ENCODE measurements at places on chromosomes 16 and 17. TPM values are rescaled to one million over a fixed set of nuclear protein-coding genes. Genes with fewer than 3 reads are reported as not detected.

The RAB40C gene
- total RNA-seq, result 58.2 TPM

DNA sequence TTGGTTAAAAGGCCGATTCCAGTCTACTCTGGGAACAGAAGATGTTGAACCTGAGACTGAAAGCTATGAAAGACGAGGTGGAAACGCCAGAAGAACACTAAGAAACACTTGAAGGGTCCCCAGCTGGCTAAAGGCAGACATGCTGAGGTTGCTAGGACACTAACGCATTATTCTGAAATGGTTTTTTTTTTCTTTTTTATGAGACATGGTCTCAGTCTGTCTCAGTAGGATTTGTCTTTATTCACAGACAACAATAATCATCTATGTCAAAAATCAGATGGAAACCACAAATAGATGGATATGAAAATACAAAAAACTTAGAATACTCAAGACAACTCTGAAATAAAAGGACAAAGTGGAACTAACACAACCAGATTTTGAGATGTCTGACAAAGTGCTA, 35.0 kb upstream of the RASD1 start:
- no peak for DNase-seq

- DNase-seq, result no peak
These were observed 182.3 kb downstream of the PHKB start for GRCh38 chr16:47643323-47644000.

The NPIPB9 gene
- total RNA-seq, result not detected

- no peak for DNase-seq
These were observed 149.7 kb downstream of the CCT6B start for GRCh38 chr17:34811561-34811960.

The GPR142 gene
- 1.3 TPM for total RNA-seq

GRCh38 chr16:73998707-73999106, 297.9 kb upstream of the PSMD7 start:
- no peak for DNase-seq

The P3H4 gene
- 54.7 TPM for total RNA-seq

DNA sequence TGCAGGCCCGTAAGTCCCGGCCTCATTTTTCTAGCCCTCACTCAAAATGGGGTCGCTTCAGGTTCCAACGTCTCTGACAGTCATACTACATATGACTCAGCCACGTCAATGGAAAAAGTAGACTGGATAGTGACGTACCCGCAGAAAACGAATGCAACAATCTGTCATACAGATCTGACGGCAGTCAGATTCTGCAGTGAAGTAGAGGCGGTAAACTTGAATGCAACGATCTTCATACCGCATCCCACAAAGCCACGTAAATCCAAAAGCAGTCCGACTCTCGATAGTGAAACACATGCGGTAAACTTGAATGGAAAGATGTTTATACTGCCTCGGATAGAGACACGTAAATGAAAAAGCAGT, 38.4 kb upstream of the ARL4D start:
- no peak for DNase-seq

The BRD7 gene
- total RNA-seq, result 62.7 TPM

DNA sequence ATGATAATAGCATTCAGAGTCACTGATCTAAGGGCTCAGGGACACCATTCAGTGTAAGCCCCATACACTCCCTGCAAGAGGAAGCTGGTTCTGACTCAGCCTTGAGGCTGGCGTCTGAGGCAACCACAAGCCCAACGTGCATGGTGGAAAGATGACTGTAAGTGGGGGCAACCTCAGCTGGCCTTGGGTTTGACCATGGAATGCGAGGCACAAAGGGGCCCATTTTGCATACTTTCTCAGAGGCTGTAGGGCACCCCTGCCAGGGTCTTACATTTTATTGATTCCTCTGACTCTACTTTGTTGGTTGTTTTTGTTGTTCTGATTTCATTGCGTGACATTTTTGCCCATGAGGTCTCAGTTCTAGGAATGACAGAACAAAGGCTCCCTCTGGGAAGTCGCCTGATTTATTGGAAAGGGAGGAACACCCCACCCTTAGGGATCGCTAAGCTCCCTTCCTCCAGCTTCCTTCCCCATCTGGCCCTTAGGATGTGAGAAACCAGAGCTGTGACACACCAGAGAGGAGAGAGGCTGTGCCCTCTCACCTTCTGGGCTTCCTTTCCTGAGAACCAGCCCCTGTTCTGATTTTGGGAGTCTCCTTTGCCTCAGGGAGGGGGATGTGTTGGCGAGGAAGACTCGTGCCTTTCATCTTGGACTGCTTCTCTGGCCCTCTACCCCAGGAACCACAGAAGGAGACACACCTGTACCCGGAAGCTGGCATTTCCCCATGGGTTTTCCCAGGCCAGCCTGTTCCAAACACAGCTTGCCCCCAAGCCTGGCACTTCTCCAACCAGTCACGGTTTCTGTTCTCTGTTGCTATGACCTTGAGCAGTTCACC, 5.6 kb upstream of the CIITA start:
- DNase-seq, result no peak

- DNase-seq, result no peak
These were observed 25.9 kb upstream of the NKD1 start for GRCh38 chr16:50522324-50522723.

- no peak for DNase-seq
These were observed 2.0 kb downstream of the SNRNP25 start for GRCh38 chr16:55571-56136.

The MT1E gene
- total RNA-seq, result 493 TPM

GRCh38 chr16:14449334-14449733, 180.7 kb downstream of the PARN start:
- no peak for DNase-seq

DNA sequence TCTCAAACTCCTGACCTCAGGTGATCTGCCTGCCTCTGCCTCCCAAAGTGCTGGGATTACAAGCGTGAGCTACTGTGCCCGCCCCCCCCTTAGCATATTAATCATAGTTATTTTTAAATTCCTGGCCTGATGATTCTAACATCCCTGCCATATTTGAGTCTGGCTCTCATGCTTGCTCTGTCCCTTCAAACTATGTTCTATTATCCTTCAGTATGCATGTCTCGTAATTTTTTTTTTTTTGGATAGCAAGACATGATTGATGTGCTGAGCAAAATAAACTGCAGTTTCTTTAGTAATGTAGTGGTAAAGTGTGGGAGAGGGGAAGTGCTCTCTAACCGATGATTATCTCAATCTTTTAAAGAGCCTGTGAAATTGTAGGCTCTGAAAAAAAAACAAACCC, 34.3 kb upstream of the TMEM92 start:
- no peak for DNase-seq

DNA sequence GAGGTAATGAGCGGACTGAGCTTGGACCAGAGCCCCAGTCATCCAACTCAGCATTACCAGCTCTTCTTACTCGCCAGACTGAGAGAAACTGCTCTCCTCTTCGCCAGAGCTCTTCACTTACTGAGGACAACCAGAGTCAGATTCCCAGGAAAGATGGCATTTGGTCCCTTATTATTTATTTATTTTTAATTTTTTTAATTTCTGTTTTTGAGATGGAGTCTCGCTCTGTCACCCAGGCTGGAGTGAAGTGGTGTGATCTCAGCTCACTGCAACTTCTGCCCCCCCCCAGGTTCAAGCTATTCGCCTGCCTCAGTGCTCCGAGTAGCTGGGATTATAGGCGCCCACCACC, 23.3 kb downstream of the DEXI start:
- no peak for DNase-seq

- no peak for DNase-seq
These were observed 86.8 kb downstream of the AXIN2 start for GRCh38 chr17:65474660-65475059.

GRCh38 chr16:31265329-31266245, 5.8 kb downstream of the ITGAM start:
- DNase-seq, result peak; percentile 23

DNA sequence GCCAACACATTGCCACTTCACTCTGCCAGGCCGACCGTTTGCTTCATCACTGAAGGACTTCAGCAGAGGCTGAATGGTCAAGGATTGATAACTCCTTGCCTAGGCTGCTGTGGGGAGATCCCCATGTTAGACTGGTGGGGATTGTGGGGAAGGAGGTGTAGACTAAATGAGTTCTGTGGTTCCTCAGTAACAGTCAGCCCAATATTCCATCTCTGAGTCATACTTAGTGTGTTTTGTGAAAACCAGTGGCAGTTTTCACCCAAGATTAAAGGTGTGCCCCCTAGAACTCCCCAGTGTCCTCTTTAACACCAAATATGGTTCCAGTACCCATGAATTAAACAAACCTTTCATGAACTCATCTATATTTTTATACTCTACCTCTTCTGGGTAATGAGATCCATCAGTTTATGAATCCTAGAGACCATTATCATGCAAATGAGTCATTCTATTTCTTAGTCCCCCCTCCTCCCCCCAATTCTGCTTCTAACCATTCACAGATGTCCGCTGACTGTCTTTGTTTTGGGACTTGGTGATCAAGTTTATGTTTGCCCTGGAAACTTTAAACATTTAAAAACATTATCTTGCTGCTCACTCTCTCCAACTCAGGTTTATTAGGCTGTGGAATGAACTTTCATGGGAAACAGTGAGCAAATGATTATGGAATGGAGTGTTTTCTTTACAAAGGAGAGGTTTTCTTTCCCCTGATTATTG, 66.8 kb upstream of the GAS7 start:
- no peak for DNase-seq

The TUBD1 gene
- 3.3 TPM for total RNA-seq

DNA sequence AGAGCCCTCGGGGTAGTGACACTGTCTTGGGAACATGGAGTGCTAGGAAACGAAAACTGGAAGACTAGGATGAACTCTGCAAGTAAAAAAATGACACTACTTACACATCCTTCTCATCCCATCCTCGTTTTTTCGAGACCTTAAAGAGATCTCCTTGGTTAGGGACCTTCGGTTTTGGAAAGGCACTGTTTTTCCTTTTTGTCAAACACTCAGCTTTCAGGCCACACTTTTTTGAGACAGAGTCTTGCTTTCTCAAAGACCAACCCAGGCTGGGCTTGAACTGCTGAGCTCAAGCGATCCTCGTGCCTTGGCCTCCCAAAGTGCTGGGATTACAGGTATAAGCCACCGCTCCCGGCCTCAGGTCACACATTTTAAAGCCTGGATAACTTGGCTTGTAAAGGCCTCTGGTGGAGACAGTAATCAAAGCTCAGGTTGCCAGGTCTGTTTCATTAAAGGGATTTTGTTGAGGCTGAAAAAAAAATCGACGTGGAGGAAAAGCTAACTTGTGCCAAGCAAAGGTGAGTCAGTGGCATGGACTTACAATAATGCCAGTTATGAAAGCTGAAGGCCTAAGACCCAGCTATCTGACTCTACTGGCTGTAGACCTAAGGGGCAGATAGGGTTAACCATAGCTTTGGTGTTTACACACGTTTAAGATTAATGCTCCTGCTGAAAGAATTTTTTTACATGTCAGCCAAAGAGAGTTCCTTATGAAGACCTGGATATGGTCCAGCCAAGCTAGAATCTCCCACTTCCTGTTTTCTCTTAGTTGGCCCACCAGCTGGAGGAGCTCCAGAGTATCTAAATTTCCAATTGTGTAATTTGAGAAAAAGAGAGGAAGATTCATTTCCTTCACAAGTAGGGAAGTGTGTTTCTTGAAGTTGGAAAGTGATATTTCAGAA, 823 bp downstream of the NBR1 start:
- peak; percentile 79 for DNase-seq

DNA sequence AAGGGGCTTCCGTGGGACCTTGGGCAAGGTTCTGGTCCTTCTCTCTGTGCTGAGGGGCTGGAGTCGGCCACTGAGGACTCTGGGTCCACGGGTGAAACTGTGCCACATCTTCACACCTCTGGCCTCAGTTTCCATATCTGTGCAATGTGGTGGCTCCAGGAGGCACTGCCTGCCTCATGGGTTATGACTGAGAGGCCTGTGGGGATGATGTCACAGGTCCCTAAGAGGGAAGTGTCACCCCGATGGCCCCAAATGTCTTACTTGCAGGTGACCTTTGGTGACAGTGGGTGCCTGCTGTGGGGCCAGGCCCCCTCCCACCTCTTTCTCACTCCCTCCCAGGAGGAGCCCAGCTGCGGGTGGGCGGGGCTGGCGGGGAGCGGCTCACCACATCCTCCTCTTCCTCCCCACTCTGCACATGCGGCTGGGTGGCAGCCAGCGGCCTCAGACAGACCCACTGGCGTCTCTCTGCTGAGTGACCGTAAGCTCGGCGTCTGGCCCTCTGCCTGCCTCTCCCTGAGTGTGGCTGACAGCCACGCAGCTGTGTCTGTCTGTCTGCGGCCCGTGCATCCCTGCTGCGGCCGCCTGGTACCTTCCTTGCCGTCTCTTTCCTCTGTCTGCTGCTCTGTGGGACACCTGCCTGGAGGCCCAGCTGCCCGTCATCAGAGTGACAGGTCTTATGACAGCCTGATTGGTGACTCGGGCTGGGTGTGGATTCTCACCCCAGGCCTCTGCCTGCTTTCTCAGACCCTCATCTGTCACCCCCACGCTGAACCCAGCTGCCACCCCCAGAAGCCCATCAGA, at the start of gene IL21R:
TSS of gene IL21R (plus strand) at position 407 of the 801 bp plus-strand sequence. CDS start 27,898 bp downstream, outside the sequence.
- no peak for DNase-seq

- DNase-seq, result no peak
These were observed 4.8 kb upstream of the TBX2 start for GRCh38 chr17:61394630-61395408.

The CCL7 gene
- not detected for total RNA-seq

The ERN1 gene
- total RNA-seq, result 6.9 TPM

DNA sequence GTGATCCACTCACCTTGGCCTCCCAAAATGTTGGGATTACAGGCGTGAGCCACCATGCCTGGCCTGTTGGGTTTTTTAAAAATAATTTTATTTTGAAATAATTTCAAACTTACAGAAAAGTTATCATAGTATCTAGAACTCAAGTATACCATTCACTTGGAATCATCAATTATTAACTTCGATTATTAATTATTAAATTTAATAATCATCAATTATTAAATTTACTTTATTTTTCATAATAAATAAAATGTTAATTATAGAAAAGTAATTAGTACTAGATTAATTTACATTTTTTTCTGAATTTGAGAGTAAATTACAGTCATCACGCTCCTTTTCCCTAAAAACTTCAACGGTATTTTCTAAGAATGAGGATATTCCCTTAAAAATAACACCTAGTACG, 13.7 kb upstream of the SKAP1 start:
- no peak for DNase-seq

- DNase-seq, result no peak
These were observed 38.8 kb upstream of the HS3ST3A1 start for GRCh38 chr17:13640551-13640950.

GRCh38 chr17:50779747-50780353, 12.5 kb upstream of the ANKRD40CL start:
- no peak for DNase-seq

DNA sequence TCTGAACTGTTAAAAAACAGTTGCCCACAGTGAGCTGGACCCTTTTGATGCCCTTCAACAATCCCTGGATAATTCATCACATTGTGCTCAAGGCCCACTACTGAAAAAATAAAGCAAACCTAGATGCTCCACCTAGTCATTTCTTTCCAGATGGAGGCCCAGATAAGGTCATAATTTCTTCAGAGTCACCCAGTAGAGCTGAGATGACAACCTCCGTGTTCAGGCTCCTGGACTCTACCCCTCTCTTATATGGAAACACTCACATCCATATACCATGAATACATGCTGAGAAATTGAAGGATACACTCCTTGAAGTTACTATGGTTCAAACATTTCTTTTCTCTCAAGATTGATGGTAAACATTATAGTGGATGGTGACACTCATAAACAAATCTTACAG, 2.7 kb upstream of the ABCA3 start:
- DNase-seq, result no peak

The RAB11FIP4 gene
- total RNA-seq, result 58.3 TPM

The KRT14 gene
- total RNA-seq, result not detected

The LONP2 gene
- 22.2 TPM for total RNA-seq

The PLLP gene
- total RNA-seq, result 0.16 TPM
